ENCODE measurements at places on chromosomes 4 and X.
A peak's percentile ranks its signal among the peaks of the same experiment; 100 is the strongest.

DNA sequence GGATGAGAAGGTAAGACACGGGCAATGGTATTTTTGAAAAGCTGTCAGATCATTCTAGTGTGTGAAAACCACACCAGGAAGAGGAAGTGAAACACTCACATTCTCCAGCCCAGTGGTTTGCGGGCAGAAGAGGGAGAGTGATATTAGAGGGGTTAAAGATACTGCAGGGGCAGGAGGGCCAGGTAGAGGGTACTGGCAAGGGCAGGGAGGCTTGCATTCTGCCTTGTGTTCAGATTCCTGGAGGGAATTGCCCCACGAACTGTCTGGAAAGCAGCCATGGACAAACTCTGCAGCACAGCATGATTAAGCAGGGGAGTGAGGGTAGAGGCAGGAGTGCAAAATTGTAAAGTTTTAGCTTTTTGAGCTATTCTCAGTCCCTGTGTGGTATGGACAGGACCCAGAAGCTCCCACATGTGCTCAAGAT is 30.9 kb downstream of the NIPAL1 start:
- no peak for DNase-seq
- no peaks in the 10 kb centered on the region for H3K27me3 ChIP-seq
- no peaks in the 10 kb centered on the region for H3K4me1 ChIP-seq
- no peaks in the 10 kb centered on the region for H3K36me3 ChIP-seq
- H3K27ac ChIP-seq = no peak overlapping the region
- no peak overlapping the region for H3K4me3 ChIP-seq

GRCh38 chr4:175068266-175068665 is 150.1 kb downstream of the ADAM29 start:
- H3K27me3 ChIP-seq = no peaks in the 10 kb centered on the region
- no peak for DNase-seq
- H3K27ac ChIP-seq = no peak overlapping the region
- H3K4me1 ChIP-seq = peaks cover 7% of the 10 kb centered on the region

DNA sequence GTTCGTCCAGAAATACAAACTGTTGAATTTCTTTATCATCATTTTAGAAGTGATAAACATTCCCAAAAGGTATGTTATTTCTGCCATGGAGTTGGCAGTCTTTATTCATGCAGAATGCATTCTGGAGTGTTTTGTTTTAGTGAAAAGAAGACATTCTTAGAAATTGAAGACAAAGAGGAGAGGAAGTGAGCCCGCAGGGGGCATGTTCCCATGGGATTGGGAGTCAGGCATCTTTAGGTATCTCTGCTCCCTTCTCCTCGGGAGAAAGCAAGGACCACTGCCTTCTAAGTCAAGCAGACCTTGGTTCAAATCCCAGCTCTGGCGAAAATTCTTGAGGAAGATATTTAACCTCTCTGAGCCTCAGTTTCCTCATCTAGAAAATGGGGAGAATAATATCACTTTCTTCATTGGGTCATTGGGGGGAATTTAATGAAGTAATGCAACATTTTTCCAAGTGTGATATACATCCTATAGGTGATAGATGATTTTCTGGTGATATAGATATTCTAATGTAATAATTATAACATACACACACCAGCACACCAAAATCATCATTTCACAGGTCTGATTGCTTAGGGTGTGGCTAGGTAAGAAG is 26.5 kb upstream of the CHRNA9 start:
- H3K36me3 ChIP-seq = no peaks in the 10 kb centered on the region
- H3K27me3 ChIP-seq = no peaks in the 10 kb centered on the region
- DNase-seq = no peak
- H3K27ac ChIP-seq = no peak overlapping the region

DNA sequence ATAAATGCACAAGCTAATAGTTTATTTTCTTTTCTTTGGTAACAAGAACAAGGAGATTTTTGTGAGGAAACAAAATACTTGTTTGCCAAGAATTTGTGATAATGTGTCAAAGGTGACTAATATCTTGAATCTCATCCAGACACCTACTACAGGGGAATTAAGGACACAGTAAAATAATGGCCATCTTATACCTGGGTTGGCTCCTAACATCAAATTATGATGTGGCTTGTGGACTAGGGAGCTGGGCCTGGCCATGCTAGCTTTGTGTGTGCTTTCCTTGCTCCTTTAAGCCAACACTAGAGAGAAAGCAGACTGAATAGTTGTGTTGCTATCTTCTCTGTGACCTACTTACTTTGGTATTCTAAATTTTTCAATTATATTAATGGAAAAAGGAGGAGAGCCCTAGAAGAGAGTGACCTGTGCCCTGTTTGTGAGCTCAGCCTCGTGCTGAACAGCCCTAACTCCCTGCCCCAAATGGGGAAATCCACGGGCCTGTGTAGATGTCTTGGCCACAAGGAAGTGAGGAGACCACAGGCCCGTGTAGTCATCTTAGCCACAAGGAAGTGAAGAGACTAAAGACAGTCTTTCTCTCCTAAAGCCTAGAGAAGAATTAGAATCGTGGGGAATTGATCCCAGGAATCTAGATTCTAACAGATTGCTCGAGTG is 23.3 kb downstream of the ARHGAP24 start:
- H3K4me3 ChIP-seq = no peak overlapping the region
- DNase-seq = no peak
- peak overlapping the region; percentile 60 for H3K27ac ChIP-seq

- H3K4me3 ChIP-seq = no peak overlapping the region
- H3K27ac ChIP-seq = no peak overlapping the region
- no peaks in the 10 kb centered on the region for H3K4me1 ChIP-seq
- no peak for DNase-seq
- H3K36me3 ChIP-seq = no peaks in the 10 kb centered on the region
Measured at GRCh38 chr4:129254526-129254925, 158.6 kb downstream of the C4orf33 start.

GRCh38 chrX:150370589-150371312 is 7.6 kb downstream of the MAMLD1 start:
- H3K36me3 ChIP-seq = no peaks in the 10 kb centered on the region
- no peak overlapping the region for H3K4me3 ChIP-seq
- DNase-seq = no peak
- H3K27me3 ChIP-seq = no peaks in the 10 kb centered on the region
- no peak overlapping the region for H3K27ac ChIP-seq
- no peaks in the 10 kb centered on the region for H3K4me1 ChIP-seq

- no peaks in the 10 kb centered on the region for H3K4me1 ChIP-seq
- H3K36me3 ChIP-seq = no peaks in the 10 kb centered on the region
- no peak overlapping the region for H3K4me3 ChIP-seq
- H3K27ac ChIP-seq = no peak overlapping the region
- no peak for DNase-seq
Measured at GRCh38 chr4:25743971-25744370, 88.3 kb downstream of the SLC34A2 start.

- no peak overlapping the region for H3K4me3 ChIP-seq
- no peaks in the 10 kb centered on the region for H3K36me3 ChIP-seq
- H3K27ac ChIP-seq = no peak overlapping the region
- no peaks in the 10 kb centered on the region for H3K27me3 ChIP-seq
- no peak for DNase-seq
Measured at GRCh38 chr4:101419336-101420135, 72.2 kb upstream of the PPP3CA start.

GRCh38 chr4:15239866-15240265 is 188.0 kb upstream of the C1QTNF7 start:
- H3K27ac ChIP-seq = no peak overlapping the region
- H3K4me3 ChIP-seq = no peak overlapping the region
- peaks cover 3% of the 10 kb centered on the region for H3K4me1 ChIP-seq
- no peak for DNase-seq
- H3K36me3 ChIP-seq = no peaks in the 10 kb centered on the region

- DNase-seq = no peak
- no peak overlapping the region for H3K27ac ChIP-seq
- no peak overlapping the region for H3K4me3 ChIP-seq
- H3K4me1 ChIP-seq = no peaks in the 10 kb centered on the region
- no peaks in the 10 kb centered on the region for H3K36me3 ChIP-seq
- no peaks in the 10 kb centered on the region for H3K27me3 ChIP-seq
Measured at GRCh38 chrX:38142610-38143009, 78.1 kb downstream of the SRPX start.

DNA sequence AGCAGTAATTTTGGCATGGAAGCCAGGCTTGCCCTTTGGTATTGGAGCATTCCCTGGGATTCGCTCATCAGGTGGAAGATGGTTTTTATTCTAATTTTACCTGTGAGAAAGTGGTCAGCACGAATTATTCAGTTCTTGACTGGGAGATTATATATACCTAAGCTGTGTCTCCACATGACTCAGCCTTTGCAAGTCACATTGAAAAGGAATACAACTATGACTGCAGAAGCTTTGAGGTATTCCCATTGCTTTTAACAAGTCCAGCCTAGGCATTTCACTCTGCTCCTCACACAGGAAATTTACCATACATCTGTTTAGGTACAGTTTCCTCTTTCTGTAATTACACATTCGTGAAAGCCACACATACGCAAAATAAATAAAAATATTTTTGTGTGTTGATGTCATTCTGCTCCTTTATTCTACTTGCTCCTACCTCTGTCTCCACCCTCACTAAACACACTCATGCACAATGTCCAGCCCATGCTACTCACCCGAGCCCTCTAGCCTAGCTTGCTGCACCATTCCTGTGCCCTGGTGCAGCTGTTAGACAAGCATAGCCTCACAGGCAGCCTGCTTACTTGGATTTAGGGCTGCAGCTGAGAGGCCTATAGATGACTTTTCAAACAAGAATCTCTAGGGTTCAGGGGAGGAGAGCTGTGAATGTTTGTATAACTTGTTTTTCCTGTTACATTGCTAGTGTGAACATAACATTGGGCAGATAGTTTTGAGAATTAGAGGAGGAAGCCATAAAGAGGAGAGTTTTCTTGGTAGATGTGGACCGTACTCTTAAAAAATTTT is 504.4 kb upstream of the FAT1 start:
- H3K4me1 ChIP-seq = peaks cover 21% of the 10 kb centered on the region
- H3K27ac ChIP-seq = no peak overlapping the region
- H3K27me3 ChIP-seq = no peaks in the 10 kb centered on the region
- H3K4me3 ChIP-seq = no peak overlapping the region

DNA sequence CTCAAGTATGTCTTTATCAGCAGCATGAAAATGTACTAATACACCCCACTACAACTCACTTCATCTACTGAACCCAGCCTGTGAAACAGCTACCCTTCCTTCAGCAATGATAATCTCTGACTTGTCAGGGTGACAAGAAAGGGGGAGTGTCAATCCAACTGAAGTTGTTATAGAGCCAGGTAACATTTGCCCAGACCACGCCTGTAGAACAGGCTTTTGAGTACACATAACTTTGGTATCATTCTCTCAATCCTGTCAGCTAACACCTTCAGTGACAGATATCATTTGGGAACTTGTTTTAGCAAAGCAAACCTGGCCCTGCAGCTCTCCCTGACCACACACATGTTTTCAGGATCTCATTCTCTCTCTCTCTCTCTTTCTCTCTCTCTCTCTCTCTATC is 592.2 kb downstream of the SMARCA1 start:
- H3K36me3 ChIP-seq = no peaks in the 10 kb centered on the region
- H3K27ac ChIP-seq = no peak overlapping the region
- DNase-seq = no peak

- no peak overlapping the region for H3K27ac ChIP-seq
- no peaks in the 10 kb centered on the region for H3K27me3 ChIP-seq
- no peak overlapping the region for H3K4me3 ChIP-seq
- peaks cover 7% of the 10 kb centered on the region for H3K4me1 ChIP-seq
- no peaks in the 10 kb centered on the region for H3K36me3 ChIP-seq
Measured at GRCh38 chrX:17082831-17083230, 136.4 kb downstream of the REPS2 start.

DNA sequence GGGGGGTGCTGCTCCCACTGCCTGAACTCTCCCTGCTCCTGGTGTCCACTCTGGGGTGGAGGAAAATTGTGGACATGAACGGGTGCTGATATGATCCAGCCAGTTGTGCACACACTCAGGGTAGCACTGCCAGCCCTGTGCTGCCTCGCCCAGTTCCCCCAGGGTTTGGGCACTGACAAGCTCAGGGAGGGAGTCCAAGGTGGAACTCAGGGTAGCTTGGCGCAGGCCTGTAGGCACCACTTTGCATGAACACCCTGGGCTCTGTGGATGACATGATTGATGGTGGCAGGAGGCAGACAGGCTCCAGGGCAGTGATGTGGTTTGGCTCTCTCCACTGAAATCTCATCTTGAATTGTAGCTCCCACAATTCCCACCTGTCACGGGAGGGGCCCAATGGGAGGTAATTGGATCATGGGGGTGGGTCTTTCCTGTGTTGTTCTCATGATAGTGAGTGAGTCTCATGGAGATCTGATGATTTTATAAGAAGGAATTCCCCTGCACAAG is 572.0 kb upstream of the PABPC4L start:
- no peak overlapping the region for H3K27ac ChIP-seq
- no peaks in the 10 kb centered on the region for H3K36me3 ChIP-seq
- no peaks in the 10 kb centered on the region for H3K27me3 ChIP-seq
- H3K4me3 ChIP-seq = no peak overlapping the region

DNA sequence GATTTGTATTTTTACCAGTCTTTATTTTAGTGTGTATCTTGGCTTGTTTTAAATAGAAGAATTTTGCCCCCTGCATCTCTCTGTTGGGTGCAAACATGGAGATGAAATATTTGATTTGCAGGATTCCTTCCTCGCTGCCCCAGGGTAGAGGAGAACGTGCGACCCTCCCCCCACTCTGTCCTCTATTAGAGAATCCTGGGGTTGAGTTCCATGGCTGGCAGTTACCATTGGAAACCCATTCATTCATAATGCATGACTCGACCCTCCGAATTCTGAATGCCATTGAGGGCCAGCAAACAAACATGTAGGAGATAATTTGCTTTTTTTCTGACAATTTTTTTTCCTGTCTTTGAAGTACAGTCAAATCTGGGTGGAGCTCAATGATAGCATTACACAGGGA is 53.7 kb downstream of the TRIM2 start:
- H3K27me3 ChIP-seq = no peaks in the 10 kb centered on the region
- H3K36me3 ChIP-seq = no peaks in the 10 kb centered on the region
- no peak for DNase-seq
- no peaks in the 10 kb centered on the region for H3K4me1 ChIP-seq
- no peak overlapping the region for H3K27ac ChIP-seq

- H3K36me3 ChIP-seq = no peaks in the 10 kb centered on the region
- peaks cover 21% of the 10 kb centered on the region for H3K4me1 ChIP-seq
- H3K27ac ChIP-seq = peak overlapping the region; percentile 12
- no peak overlapping the region for H3K4me3 ChIP-seq
Measured at GRCh38 chr4:176422001-176422400, 102.2 kb downstream of the SPCS3 start.

DNA sequence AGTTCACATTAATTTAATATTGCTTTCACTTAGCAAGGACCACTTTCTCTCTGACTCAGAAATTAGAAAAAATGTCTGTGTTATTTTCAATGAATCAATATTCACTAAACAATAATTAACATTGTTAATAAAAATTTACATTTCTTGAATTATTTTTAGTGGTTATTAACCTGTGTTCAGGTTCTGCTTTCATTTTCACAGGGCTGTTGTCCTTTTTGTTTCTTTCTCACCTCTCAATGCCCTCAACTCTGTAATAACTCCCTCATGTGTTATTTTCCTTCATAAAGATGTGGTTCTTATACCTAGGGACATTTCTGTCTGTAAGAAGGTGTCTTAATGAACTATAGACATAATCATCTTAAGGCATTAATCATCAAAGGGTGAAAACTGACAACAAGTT is 43.1 kb upstream of the PRR27 start:
- no peaks in the 10 kb centered on the region for H3K4me1 ChIP-seq
- no peak overlapping the region for H3K27ac ChIP-seq
- H3K4me3 ChIP-seq = no peak overlapping the region
- no peaks in the 10 kb centered on the region for H3K27me3 ChIP-seq

- H3K4me3 ChIP-seq = no peak overlapping the region
- H3K4me1 ChIP-seq = no peaks in the 10 kb centered on the region
- H3K27me3 ChIP-seq = no peaks in the 10 kb centered on the region
Measured at GRCh38 chrX:599837-600715, 30.5 kb upstream of the SHOX start.

- H3K27me3 ChIP-seq = no peaks in the 10 kb centered on the region
- H3K36me3 ChIP-seq = no peaks in the 10 kb centered on the region
- H3K4me3 ChIP-seq = no peak overlapping the region
- H3K4me1 ChIP-seq = no peaks in the 10 kb centered on the region
- no peak overlapping the region for H3K27ac ChIP-seq
Measured at GRCh38 chr4:2182994-2183393, 58.9 kb downstream of the HAUS3 start.
